Sigmoid colon (tissue), 7 donors: ENCODE measurements at places on chromosomes 3 and 15. TPM values are rescaled to one million over a fixed set of nuclear protein-coding genes. Genes with fewer than 3 reads are reported as not detected.

Gene TIGIT
- polyA plus RNA-seq: not detected

Gene CHRNA7
- polyA plus RNA-seq: 7.8 TPM

DNA sequence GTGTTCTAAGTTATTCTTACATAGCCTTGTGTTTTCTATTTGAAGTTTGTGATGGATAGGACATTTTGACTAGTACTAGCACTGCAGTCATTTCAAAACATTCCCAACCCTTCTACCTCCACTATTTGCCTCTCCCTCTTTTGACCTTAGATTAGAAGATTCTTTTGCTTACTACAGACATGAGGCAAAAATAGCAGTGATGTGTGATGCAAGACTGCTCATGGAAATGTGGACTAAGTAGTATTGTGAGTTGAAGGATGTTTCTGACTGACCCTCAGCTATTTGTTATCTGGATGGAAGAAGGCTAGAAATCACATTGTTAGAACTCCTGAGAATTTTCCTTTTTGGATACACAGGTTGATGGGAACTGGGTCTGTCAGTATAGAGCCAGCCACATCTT lies 45.9 kb downstream of the ATP2C1 start:
- peaks cover 37% of the 10 kb centered on the region for H3K36me3 ChIP-seq
- no peaks in the 10 kb centered on the region for H3K27me3 ChIP-seq
- H3K4me1 ChIP-seq: no peaks in the 10 kb centered on the region
- DNase-seq: no peak
- H3K27ac ChIP-seq: no peak overlapping the region

- H3K4me1 ChIP-seq: no peaks in the 10 kb centered on the region
- no peak overlapping the region for H3K27ac ChIP-seq
- no peak for DNase-seq
- no peak overlapping the region for H3K4me3 ChIP-seq
- H3K36me3 ChIP-seq: no peaks in the 10 kb centered on the region
Observed at GRCh38 chr3:65855370-65856100, 183.2 kb downstream of the MAGI1 start.
